ENCODE measurements at places on chromosomes 5 and 9.
A peak's percentile ranks its signal among the peaks of the same experiment; 100 is the strongest.

GRCh38 chr5:89128906-89129625 is 246.1 kb upstream of the MEF2C start:
- DNase-seq = no peak

- no peak for DNase-seq
Measured at GRCh38 chr9:16321461-16322119, 548.9 kb downstream of the BNC2 start.

DNA sequence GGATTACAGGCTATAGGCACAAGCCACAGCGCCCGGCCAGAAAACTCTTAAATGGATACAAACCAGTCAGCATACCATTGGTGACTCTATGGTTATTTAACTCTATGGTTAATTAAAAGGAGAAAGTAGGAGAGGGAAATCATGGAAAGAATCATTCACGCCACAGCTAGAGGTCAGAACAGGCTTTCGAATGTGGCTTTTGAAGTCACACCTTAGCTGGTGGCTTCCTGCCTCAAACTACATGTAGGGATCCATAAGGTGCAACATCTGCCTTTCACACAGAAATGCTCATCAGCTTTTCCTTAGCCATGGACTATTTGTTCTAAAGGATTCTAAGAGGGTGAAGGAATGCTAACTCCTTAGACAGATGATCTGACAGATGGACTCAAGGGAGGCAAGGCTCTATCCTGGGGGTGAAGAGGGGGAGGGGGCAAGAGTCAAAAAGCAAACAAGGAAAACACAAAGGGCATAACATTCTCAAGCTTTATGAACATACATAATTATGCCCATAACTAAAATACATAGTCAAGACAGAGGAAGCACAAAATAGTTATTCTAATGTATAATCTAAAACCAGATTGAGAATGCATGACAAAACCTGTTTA is 130.9 kb downstream of the EFNA5 start:
- DNase-seq = no peak

DNA sequence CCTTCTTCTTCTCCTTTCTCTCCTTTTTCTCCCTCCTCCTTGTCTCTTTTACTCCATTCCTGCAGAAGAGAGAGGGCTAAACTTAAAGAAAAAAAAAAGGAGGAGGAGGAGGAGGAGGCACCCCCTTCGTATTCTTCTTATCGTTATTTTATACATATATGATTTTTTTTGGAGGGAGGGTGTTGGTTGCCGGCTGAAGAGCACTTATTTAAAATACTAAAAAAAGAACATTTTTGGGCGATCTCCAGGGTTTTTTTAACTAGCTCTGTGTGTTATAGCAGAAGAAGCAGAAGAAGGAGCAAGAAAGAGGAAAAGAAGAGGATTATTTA is 381 bp downstream of the NR2F1 start:
- DNase-seq = no peak

DNA sequence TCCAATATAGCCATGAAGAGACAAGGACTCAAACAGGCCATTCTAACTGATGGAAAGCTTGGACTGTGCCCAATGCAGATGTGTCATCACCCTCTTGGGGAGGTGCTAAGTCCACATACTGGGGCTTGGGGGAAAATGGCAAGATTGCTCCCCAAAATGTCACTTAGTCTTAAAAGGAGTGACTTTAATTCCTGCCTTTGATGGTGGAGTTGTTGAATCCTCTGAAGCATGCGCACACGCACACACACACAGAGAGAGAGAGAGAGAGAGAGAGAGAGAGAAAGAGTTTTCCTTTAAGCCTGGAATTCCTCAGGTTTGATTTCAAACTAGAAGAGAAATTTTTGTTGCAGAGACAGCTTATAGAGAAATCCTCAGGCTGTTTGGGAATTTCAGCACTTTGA is 161.9 kb upstream of the GAS1 start:
- no peak for DNase-seq

GRCh38 chr9:92499701-92500100 is 17.4 kb upstream of the ASPN start:
- no peak for DNase-seq

- DNase-seq = peak; percentile 55
Measured at GRCh38 chr9:76459694-76460635, 983 bp downstream of the GCNT1 start.

GRCh38 chr5:174457141-174457678 is 267.2 kb upstream of the MSX2 start:
- DNase-seq = no peak

- DNase-seq = peak; percentile 19
Measured at GRCh38 chr5:68484307-68485068, 268.9 kb downstream of the PIK3R1 start.

DNA sequence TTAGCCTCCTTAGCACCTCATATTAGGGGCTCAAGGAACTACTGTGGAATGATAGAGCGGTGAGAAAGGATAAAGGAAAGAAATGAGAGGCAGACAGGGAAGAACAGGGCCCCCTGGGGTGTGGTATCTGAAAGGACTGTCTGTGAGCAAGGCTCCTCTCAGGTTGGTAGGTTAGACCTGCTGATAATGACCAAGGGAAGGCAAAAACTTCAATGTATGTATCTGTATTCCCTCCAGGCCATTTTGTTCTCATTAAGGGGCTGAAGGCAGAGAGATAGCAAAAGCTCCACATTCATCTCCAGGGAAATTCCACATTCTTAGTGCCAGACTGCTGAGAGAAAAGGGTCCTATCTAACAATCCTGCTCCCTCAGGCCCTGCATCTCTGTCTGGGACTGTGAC is 28.6 kb downstream of the TRIM32 start:
- DNase-seq = no peak

DNA sequence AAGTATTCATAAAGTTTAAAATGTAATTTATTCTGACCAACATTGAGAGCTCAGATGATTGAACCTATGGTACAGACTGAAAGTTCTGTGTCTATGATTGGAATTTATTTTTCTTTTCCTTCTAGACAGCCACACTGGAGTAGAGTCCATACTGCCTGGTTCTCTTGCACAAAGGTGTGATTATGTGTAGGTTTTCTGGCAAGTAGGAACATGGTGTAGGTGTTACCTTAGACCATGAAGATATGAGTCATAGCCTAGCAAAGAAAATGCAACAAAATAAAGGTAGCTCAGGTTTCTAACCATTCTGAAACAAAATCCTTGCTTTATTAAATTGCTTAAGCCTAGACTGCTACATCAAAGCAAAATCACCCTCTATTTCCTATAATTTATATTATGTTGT is 143.4 kb downstream of the CDH12 start:
- DNase-seq = no peak

- DNase-seq = no peak
Measured at GRCh38 chr5:199197-199949, 8.1 kb downstream of the LRRC14B start.

- peak; percentile 57 for DNase-seq
Measured at GRCh38 chr9:123660691-123661466, 269.0 kb downstream of the DENND1A start.

- DNase-seq = no peak
Measured at GRCh38 chr5:77367741-77368140, 124.4 kb downstream of the WDR41 start.

GRCh38 chr5:124737651-124738050 is 8.8 kb downstream of the ZNF608 start:
- DNase-seq = no peak

GRCh38 chr5:39854771-39855410 is 430.1 kb upstream of the DAB2 start:
- no peak for DNase-seq

- no peak for DNase-seq
Measured at GRCh38 chr5:172414531-172415361, 39.6 kb downstream of the SH3PXD2B start.

GRCh38 chr5:101687349-101687985 is 608.6 kb downstream of the SLCO4C1 start:
- DNase-seq = no peak

DNA sequence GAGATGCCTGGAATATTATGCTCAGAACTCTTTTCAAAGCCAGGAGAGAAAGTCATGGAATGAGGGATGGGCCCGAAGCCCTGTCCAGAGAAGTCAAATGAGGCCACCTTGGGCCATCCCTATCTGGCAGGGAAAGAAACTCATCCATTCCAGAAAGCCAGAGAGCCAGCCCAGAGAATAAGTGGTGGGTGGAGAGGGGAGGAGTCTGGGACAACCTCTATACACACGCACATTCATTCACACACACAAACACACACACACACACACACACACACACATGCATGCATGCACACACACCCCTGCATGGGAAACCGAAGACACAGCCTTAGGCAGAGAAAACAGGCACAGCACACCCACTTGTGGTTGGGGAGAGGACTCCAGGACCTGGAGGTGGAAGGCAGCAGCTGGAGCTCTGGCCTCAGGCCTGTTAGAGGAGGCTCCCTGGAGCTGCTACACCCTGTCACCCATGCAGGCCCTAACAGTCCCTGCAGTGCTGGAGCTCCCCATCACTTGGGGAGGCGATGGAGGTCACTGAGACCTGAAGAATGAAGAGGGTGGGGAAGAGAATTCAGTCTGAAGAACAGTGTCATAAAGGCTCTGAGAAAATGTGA is 38.0 kb downstream of the TGFBI start:
- no peak for DNase-seq

- no peak for DNase-seq
Measured at GRCh38 chr9:79465156-79465555, 106.6 kb upstream of the TLE4 start.

DNA sequence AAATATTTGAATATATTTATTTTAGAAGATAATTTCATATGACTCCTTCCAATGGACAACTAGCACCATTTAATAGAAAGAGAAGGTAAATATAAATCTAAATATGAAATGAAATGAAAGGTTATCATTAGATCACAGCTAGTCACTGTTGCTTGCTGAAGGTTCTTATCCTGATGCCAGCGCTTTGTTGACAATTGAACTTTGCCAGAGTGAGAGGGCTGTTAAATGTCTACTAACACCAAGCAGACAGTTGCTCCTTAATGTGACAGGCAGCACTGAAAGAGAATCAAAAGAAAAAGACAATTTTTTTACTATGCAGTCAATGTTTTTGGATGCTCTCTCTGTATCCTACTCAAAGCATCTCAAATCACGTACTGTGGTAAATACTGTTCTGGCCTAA is 152.6 kb upstream of the SEMA6A start:
- no peak for DNase-seq

- DNase-seq = no peak
Measured at GRCh38 chr5:140344683-140345423, 1.6 kb downstream of the HBEGF start.

DNA sequence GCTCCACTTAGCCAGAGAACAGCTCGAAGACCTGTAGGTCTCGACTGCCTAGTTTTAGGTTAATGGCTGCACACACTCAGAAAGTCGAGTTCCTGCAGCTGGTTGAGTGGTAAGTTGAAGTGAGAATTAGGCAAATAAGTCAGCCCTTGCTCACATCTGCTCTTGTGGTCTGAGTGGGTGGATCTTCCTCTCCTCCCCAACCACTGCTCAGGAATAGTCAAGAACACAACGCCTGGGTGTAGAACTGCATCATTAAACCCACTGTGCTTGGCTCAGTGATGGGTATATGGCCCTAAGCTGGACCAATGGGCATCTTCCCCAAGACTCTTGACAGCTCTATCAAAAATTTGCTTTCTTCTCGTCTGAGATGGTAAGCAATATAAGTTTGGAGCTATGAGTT is 20.9 kb upstream of the ADAM19 start:
- DNase-seq = no peak

- DNase-seq = no peak
Measured at GRCh38 chr5:113081881-113082546, 105.4 kb downstream of the DCP2 start.

- no peak for DNase-seq
Measured at GRCh38 chr9:134942788-134943184, 25.1 kb upstream of the FCN1 start.

DNA sequence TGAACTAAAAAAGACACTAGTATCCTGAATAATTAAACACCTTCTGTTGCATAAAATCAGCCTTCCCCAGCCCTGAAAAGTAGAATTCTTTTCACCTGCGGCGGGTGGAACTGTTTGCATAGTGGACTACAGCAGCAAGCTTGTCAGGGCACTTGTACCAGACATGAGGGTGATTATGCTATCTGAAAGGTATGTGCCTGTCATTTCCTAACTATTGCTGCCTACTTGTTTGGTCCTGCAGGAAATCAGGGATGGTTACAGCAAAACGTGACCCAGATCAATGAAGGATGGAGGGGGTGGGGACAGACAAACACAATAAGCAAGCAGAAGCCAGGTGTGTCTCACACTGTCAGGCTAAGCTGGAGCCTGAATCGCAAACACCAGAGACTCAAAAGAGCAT is 385.6 kb downstream of the MLLT3 start:
- peak; percentile 31 for DNase-seq

DNA sequence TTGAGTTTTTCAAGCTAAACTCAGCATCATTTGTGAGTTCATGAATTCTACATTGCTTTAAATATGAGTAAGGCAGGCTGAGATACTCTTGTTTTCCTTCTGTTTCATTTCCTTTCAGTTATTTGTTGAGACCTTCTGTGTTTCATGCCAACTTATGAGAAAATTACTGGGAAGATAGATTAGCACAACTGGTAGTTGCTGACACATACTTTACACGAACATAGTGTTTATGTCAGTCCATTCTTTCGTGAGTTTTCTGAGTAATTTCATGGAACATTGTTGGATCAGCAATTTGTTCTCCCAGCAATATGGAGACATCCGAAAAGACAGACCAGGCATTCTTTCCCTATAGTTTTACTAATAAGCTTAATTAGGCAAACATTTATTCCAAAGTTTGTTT is 102.0 kb upstream of the SMC5 start:
- no peak for DNase-seq

- DNase-seq = no peak
Measured at GRCh38 chr9:93259490-93260262, 75.7 kb downstream of the WNK2 start.

GRCh38 chr5:28208356-28208755 is 1170.0 kb upstream of the CDH9 start:
- no peak for DNase-seq

GRCh38 chr9:77765781-77766259 is 117.7 kb upstream of the GNA14 start:
- no peak for DNase-seq

DNA sequence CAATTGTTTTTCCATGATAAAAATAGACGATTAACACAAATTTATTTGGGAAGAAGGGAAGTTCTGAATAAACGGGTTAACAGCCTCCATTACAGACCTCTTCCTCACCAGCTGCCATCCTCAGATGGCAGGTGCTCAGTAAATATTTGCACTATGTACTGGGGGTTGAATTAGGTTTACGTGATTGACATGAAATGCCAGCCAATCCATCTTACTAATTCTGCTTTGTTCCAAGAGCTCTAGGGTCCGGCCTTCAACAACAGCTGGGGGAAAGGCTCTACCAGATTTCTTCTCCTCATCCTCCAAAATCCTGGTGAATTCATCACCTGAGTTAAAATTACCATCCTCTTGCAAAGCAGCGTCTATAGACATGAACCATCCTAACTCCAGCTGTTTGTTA is 104.6 kb downstream of the MTX3 start:
- DNase-seq = no peak

Measured in NCI-H2081 (cell line).